ENCODE measurements at places on chromosomes 4 and X.

DNA sequence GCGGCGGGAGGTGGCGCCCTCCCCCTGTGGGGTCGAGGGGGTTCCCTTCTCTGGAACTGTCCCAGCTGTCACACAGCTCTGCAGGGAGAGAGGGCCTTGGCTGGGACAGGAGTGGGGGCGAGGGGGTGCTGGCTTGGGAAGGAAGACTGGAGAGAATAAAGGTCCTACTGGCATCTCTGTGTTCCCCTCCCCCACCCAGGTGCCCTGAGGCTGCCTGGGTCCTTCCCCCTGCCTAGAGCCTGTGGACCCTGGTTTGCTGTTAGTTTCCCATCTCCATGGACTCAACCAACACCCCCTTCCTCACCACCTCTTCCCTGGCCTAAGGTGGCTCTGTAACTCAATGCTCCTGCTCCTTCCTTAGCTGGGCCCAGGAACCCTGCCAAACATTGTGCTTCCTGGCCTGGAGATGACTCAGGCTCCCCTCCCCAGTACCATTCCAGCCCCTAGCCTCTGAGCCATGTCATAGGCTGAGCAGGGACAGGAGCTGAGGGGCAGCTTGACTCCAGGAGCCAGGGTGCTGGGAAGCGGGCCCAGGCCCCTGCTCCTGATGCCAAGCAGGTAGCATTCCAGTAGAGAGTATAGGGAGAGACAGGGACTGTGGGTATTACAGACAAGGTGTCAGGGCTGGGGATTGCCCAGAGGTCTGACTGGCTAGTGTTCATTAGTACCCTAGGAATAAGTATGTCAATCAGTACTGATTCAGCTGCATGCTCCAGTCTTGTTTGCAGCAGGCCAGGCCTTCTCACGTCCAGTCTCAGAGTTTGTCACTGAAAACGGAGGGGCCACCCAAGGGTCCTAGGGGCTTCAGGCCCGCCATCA, 100.7 kb downstream of the EFNB1 start:
- no peak for DNase-seq

- DNase-seq = no peak
Observed at GRCh38 chrX:134868771-134869495, 121.9 kb upstream of the SMIM10 start.

DNA sequence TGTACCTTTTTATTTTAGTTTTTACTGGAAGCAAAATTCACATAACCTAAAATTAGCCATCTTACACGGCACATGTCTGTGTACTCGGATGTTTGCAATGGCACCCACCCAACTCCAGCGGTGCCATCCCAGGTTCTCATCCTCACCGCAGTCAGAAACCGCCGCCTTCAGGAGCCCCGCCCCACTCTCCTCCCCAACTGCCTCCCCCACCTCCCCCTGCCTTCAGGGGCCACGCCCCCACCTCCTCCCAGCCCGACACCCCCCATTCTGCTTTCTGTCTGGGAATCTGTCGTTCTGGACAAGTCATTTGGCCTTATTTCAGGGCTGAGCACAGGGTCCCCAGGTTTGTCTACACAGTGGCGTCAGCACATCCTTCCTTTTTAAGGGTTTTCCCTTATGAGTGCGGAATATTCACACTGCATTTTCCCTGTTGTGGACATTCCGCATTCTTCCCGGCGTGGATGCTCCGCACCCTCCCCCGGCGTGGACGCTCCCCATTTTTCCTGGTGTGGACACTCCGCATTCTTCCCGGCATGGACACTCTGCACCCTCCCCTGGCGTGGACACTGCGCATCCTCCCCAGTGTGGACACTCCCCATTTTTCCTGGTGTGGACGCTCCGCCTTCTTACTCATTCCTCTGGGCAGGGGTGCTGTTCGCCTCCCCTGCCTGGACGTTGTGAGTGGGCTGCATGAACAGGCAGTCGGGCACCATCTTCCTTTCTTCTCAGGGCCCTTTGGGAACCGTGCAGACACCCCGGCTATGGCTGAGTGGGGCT, 135.4 kb upstream of the NKX1-1 start:
- DNase-seq = no peak

- DNase-seq = no peak
Observed at GRCh38 chr4:25807102-25807728, 55.6 kb downstream of the SEL1L3 start.

DNA sequence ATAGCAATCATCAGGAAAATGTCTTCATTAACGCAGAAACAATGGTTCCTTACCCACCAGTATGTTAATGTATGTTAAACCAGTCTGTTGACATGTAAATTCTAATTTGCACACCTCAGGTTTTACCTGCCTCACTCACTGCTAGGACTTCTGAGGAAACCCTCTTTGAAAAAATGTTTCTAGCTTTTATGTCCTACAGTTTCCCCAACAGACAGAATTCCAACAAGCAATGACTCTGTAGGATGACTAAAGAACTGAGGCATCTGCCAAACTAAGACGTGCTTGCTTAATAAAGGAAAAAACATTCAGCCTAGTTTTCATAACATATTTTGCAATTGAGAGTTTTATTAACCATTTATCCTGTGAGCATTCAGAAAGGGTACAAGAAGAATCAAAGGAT, 20.6 kb upstream of the SOX3 start:
- no peak for DNase-seq

GRCh38 chr4:154349829-154350228, 141.8 kb downstream of the DCHS2 start:
- DNase-seq = no peak

- no peak for DNase-seq
Observed at GRCh38 chr4:7725951-7726350, 213.7 kb downstream of the AFAP1 start.

- DNase-seq = peak; percentile 73
Observed at GRCh38 chrX:11787564-11787963, 29.5 kb downstream of the MSL3 start.

- DNase-seq = no peak
Observed at GRCh38 chr4:83261307-83261706, 23.3 kb downstream of the COQ2 start.

DNA sequence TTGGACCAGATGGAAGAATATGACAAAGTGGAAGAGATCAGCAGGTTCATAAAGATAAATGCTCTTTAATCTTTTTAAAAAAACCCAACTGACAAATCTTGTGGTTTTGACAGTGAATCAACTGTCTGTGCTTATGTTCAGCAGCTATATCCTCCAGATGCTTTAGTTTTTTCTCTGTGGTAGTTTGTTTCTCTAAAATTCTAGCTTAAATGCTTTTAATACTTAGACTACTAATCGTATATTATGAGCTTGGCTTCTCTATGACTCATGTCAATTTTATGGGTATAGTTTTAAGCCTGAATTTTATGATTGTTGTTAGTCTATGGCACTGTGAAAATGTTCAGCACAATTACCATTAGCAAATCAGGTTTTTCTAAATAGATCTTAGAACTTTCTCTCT, 12.9 kb downstream of the HHIP start:
- no peak for DNase-seq

- DNase-seq = no peak
Observed at GRCh38 chrX:39853417-39854030, 244.2 kb downstream of the BCOR start.
